ENCODE measurements at places on chromosomes 1 and 21.

- DNase-seq, result no peak
These were observed 23.3 kb upstream of the C1orf105 start for GRCh38 chr1:172397221-172397620.

DNA sequence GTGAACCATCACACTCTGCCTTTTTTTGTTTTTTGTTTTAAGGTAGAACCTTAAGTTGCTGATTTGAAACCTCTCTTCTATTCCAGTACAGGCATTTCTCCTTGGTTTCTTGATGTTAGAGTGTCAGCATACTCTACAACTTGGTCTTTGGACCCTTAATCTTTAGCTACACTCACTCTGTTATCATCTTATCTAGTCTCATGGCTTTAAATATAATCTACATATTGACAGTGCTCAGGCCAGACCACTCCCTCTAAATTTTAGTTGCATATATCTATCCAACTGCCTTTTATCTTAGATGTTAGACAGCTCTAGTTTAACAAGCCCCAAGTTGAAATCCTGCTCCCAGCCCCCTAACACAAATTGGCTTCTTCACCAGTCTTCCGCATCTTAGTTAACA, 22.1 kb downstream of the NME7 start:
- no peak for DNase-seq

- no peak for DNase-seq
These were observed 90.5 kb downstream of the DNM3 start for GRCh38 chr1:171931752-171932151.

- DNase-seq, result no peak
These were observed 954 bp downstream of the MARK1 start for GRCh38 chr1:220528679-220529501.

DNA sequence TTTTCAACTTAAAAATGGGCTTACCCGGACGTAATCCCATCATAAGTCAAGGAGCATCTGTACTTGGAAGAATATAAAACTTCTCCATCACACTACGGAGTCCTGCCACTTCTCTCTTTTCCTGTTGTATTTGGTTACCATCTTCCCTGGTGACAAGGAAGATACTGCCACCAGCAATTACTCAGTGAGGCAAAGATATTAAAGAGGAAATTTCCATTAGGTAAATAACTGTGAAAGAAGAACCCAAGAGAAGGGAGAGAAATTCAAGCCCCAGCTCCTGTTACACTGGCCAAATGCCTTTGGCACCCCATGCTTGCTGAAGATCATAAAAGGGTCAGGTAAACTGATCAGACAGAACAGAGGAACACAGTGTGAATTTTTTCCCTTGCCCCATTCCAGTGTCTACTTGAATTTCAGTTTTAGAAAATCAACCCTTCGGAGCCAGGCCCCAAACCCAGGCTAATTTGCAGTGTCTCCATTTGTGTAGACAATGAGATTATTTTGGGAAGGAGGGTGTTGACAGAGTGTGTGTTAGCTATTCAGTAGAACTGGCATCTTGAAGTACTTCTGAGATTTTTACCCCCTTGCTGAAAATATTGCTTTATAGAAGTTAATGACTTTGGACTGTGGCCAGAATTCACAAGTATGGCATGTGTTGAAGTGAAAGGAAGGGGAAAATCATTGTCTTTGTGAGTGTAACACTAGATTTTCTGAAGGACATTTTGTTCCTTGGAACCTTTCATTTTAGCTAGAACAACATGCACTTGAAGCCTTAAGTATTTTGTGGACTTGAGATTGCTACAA, 167.1 kb downstream of the DHRS3 start:
- DNase-seq, result no peak

DNA sequence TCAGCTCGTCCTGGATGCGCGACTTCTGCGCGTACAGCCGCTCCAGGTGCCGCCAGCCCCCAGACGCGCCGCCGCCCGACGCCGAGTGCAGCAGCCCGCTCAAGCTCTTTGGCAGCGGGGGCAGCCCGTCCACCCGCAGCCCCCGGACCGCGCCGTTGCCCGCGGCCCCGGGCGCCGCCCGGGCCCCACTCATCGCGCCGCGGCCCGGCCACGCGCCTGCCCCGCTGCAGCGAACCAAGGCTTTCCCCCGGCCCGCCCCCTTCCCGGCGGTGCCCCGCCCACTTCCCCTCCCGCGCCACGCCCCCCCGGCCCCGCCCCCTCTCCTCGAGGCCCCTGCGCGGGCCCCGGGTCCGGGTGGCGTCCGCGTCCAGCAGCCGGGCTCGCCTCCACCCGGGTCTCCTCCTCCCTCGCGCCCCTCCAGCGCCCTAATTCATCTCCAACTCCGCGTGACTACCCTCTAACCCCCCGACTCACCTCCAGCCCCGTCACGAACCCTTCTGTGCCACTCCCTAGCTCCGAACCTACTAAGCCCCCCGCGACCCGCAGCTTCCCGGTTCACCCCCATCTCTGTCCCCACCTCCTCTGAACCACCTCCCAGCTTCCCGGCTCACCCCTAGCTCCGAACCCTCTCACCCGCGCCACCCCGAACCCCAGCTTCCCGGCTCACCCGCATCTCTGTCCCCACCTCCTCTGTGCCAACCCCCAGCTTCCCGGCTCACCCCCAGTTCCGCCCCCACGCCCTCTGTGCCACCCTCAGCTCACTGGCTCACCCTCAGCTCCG, at the start of gene FAM89A:
FAM89A (minus strand) TSS at position 236 of the 781 bp plus-strand sequence; CDS start at position 193, 43 bp downstream.
- DNase-seq, result peak; percentile 77

DNA sequence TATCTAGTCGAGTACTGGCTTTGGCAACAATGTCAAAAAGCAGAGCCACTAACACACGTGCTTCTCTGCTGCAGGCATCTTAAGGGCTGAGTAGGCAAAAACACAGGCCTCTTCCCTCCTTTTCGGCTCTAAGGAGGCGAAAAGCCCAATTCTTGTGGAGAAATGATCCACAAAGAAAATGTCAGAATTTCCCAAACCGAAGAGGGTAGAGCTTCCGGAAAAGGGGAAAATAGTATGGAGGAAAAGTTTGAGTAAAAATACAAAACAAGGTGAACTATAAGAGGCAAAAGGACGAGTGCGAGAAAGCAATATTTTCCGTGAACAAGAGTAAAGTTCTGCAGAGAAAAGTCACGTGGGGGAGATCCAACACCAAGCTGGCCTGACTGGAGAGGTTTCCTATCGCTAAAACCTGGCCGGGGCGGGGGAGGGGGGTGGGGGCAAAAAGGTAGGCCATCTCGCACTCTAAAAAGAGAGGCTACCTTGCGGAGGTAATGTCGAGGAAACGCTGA, 551 bp downstream of the ZRANB2 start:
- DNase-seq, result peak; percentile 10

GRCh38 chr21:43961382-43961909, 50.7 kb upstream of the TRAPPC10 start:
- no peak for DNase-seq

DNA sequence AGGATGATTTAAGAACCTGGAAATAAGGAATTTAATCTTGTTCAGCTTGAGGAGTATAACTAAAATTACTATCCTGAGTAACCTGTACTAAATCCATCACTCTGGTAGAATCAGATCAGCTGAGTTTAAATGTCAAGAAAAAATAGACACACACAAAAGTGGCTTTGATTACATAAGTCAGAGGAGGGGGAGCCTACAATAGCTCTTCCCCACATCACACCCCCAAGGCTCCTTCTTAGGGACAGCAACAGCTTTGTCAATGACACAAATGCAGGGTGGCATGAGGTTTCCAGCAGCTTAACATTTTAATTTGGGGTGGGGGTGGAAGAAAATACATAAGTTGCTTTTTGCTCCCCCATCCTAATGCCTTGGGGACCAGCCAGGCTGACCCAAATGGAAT, 12.6 kb upstream of the NUP210L start:
- no peak for DNase-seq

- DNase-seq, result no peak
These were observed 103.4 kb downstream of the CLEC20A start for GRCh38 chr1:178393370-178393769.

- peak; percentile 59 for DNase-seq
These were observed 7.2 kb upstream of the SEMA4A start for GRCh38 chr1:156146020-156146768.

GRCh38 chr1:87176514-87176913, 152.2 kb upstream of the LMO4 start:
- DNase-seq, result no peak

DNA sequence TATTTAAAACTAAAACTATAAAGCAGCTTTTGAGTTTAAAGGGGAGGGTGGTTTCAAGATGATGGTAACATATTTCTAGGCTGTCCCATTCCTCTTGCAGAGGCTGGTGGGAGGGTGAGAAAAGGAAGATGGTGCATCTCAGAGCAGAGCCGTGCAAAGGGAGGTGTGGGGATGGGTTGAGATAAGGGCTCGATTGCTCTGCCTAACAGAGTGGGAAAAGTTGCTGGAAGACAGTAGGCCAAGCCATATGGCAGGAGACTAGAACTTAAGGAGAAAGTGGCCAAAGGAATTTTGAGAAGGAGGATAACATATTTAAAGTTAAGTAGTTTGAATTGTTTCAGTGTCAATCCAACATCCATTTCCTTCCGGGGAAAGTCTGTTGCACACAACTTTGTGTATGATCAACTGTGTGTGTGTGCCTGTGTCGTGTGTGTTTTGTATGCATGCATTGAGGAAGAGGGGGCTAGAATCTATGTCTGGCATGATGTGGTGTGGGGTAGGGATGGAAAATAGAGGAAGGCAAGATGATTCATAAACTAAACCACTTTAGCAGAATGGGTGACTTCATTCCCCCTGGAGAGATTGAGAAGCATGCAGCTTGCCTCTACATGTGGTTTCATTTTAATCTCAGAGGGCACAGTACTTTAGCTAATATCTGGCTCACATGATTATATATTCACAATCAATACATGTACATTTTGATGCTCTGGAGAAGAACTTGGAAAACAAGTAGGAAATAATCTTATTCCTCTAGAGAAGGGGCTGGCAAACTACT, 145.0 kb upstream of the DNAH14 start:
- no peak for DNase-seq

DNA sequence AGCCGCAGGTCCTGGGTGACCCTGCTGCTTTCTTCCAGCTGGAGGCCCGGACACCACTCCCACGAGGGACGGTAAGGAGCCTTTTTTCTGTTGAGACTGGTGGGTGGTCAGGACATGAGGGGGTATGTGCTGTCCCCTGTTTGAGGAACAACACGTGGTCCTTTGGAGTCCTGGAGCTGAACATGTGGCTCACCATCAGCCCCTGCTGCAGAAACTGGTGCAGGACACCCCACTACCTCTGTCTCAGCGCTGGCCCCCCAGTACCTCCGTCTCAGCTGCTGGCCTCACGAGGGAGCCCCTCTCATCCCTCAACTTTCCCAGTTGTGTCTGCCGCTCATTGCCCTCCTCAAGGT, 34.7 kb downstream of the SLC19A1 start:
- DNase-seq, result no peak

- no peak for DNase-seq
These were observed 7.4 kb upstream of the MOB3C start for GRCh38 chr1:46623743-46624644.

DNA sequence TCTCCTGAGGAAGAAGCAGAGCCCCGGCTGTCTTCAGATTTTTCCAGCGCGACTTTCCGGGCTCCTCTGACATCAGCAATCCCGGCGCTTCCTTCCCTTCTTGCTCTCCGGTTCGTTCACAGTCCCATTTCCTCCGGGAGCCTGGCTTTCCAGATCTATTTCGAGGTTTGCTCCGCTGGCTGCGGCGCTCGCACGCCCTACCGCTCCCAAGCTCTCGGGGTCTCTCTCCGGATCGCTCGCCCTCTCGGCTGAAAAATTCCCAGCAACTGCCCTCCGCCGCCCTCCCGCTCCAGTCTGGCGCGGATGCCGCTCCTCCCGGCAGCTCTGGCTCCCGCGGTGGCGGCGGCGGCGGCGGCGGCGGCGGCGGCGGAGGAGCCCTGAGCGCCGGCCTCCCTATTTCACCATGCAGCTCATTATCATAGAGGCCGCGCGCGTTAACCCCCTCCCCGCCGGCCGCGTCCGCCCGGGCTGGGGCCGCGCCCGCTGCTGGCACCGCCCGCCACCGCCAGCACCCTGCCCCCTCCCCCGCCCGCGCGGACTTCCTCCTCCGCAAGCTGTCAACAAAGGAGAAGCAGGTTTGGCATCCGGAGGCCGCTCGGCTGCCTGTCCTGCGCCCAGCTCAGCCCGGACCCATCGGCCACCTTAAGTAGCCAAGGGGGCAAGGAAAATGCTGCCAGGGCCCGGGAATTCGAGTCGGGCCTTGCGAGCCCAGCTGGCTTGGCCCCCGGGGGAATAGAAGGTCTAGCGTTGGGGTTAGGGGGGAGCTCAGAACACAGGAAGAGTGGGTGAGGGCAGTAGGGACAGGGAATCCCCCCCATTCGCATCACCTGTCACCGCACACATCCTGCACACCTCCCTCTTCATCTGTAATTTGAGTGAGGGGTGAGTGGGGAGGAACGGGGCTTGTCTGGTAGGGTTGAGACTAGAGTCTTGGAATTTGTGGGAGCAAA, at the start of gene PLXNA2:
PLXNA2 (minus strand) TSS at position 418 of the 950 bp plus-strand sequence. CDS start 26,462 bp downstream, outside the sequence.
- peak; percentile 68 for DNase-seq

Data from CD4-positive, alpha-beta T cell treated with Interleukin-4 for 1 hour (primary cell).